Bronchial epithelial cell (primary cell): ENCODE measurements at places on chromosomes 13 and 19.

DNA sequence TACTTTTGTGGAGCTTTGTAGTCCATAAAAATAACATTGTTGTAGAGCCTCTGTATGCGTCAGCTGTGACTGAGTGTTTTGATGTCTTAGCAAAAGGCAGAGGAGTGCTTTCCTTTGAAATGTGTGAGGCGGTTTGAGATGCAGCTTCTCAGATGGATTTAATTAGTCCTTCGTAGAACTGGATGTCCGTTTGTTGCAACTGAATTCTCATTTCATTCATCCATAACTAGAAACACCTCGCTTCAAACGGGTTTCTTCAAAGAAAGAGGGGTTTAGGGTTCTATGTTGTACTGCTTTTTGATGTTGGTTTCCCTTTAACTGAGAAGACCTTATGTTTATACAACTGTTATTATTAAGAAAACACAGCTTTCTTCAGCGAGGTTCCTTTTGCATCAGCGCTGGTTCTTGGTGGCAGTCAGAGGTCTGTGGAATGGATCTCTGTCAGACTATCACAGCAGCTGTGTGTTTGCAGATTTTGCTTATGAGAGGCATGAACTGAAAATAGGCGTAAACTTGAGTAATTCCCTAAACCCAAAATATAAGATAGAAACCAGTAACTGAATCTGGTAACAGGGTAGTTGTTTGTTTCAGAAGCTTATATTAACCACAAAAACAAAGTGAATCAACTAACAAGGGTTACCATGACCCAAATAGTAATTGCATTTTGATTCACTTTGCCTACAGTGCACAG, 194.4 kb downstream of the GGACT start:
- DNase-seq: no peak

DNA sequence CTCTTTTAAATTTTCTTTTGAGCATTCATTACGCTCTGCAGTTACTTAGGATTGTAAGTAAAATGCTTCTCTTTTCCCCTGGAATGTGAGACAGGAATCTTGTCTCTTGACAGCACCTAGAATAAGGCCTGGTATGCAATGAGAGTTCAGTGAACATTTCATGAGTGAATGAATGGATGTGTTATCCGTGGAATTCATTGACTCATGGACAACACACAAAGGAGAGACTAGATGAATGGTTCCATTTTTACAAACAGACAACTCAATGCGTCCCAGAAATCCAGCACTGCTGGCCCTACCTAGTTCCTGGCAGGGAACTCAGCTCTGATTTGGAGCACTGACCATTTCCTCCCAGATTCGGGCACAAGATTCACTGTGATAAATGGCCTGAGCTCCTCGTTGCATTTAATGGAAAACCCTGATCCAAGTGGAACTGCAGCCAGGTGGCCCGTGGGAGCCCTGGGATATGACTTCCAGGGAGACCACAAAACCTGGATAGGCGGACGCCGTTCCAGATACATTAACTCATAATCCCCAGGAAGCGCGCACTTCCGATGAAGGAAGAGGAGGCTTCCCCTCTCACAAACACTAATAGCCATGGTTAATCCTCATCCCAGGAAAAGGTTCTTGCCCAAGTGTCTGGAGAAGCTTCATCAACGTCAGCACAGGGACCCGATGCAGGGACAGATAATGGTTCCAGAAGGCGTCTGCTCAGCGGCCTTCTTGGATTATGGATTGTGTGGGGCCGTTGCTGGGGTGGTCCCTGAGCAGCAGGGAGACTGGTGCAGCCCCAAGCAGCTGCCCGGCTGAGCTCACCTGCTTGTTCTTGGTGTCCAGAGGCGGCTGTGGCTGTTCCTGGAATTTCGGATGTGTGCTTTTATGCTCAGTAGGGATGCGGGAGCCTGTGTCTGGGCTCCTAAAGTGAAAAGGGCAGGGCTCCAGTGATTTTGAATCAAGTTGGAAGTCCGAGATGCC, 211.1 kb upstream of the TSHZ3 start:
- no peak for DNase-seq

DNA sequence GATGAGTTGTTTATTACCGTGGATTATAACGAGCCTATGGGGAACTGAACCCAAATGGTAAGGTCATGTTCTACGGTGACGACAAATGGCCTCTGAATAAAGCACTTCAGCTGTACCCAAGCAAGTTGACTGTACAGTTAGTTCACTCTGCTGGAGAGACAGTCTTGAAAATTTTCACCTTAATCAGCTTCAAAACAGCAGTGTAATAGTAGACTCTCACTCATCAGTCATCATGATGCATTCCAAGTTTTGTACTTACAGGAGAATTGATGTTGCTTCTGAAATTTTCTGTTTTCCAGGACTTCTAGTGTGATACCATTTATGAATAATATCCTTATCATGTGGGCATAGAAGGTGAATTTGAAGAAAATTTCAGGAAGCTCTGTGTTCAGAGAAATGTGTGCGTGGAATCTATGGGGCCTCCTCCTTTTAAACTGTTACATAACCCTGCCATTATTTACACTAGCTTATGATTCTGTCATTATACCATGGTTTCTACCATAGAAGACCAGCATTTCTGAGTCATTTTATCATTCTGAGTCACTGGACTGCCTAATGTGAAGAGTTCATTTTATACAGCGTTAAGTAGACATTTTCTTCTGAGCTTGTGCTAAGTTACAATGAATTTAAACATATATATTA, 96.9 kb downstream of the WDFY2 start:
- DNase-seq: peak; percentile 95

GRCh38 chr19:15316498-15316897, 15.8 kb downstream of the BRD4 start:
- DNase-seq: no peak

DNA sequence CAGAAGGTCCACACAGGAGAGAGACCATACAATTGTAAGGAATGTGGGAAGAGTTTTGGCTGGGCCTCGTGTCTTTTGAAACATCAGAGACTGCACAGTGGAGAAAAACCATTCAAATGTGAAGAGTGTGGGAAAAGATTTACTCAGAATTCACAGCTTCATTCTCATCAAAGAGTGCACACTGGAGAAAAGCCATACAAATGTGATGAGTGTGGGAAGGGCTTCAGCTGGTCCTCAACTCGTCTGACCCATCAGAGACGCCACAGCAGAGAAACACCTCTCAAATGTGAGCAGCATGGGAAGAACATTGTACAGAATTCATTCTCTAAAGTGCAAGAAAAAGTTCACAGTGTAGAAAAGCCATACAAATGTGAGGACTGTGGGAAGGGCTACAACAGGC, 5.4 kb upstream of the ZNF225 start:
- DNase-seq: no peak

DNA sequence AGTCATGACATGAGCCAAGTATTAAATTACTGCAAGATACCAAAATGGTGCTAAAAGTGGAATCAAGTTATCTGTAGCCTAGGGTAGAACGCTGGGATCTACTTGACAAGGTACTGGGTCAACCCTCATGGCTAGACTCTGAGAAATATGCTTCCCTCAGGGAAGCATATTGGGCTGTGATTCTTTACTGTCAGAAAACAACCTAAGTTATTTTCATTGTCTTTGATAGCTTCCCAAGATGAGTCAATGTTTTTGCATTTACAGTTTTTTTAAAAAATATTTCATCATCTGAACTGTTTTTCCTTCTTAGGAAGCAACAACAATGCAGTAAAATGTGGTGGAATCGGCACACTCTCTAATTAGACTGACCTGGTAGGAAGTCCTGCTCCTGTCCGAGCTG, 218.0 kb downstream of the RGCC start:
- peak; percentile 57 for DNase-seq

DNA sequence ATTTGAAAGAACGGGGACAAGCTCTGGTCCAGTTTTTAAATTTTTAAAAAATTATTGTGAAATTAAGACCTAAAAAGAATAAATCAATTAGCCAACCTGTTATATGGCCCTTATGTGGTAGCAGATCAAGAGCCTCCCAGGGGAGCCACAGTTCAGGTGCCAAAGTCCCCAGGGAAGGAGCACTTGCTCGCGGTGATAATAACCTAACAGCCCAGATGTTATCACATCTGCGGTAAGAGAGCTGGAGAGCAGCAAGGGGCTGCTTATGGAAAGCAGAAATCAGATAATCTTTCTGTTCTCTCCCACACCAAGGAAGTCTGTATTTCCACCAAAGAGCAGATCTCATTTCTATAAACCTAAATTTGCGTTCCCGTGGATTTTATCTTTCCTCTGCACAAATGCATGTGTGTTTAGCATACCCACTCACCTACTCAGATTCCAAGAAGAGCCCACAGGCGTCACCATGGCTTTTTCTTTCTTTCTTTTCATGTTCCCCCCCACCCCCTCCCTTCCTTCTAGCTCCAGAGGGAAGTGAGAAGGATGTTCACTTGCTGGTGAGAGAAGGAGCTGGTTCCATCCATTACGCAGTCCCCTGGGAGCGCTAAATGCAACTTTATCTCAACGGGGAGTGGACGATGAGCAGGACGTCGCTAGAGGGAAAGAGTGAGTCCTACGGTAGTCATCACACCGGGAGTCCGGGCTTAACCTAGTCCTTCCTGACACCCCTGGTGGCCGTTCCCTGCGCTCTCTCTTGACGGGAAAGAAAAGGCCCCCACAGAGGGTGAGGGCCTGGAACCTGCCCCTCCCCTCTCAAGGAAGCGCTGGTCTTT, 1.6 kb upstream of the POU4F1 start:
- DNase-seq: peak; percentile 40

- DNase-seq: no peak
Measured at GRCh38 chr13:107250628-107251027, 682.7 kb upstream of the ARGLU1 start.

DNA sequence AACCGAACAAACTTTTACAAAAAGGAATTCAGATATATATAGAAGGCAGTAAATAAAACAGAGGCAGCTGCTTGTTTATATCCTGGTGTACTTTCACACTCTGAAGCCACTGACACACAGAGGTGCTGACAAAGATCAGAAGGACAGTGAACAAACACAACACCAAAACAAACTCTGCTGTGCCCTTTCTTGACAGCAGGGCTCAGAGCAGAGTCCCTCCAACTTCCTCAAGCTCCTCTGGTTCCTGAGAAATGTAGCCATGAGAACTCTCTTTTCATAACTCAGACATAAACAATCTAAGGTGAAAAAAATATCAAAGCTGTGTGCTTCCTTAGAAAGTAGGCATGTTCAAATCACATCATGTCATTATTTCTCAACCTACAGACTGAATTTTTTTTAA, 1052.8 kb upstream of the SPRY2 start:
- no peak for DNase-seq

- no peak for DNase-seq
Measured at GRCh38 chr19:53965091-53965490, 2.4 kb downstream of the CACNG8 start.

GRCh38 chr19:42196011-42197001, 21.2 kb downstream of the DEDD2 start:
- DNase-seq: no peak
